Cortex of kidney (tissue), 1 donor: ENCODE measurements at places on chromosomes 6 and 20.

GRCh38 chr6:13248584-13248985, 79.8 kb downstream of the TBC1D7 start:
- no peak for DNase-seq

DNA sequence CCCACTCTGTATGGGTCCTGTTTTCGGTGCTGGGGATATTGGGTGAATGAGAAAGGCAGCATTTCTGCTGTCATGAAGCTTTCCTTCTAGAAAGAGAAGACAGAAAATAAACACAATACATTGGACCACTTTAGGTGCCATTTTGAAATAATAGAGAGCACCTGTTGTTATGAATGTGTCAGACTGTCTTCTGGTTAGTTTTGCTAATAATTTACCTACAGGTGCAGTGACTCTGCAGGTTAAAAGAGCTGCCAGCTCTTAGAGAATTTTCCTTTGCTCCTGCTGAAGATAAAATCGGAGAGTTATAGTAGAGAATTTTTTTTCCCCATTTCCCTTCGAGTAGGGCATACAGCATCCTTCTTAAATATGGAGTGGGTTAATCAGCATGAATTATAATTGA, 21.9 kb upstream of the GCLC start:
- DNase-seq = no peak

DNA sequence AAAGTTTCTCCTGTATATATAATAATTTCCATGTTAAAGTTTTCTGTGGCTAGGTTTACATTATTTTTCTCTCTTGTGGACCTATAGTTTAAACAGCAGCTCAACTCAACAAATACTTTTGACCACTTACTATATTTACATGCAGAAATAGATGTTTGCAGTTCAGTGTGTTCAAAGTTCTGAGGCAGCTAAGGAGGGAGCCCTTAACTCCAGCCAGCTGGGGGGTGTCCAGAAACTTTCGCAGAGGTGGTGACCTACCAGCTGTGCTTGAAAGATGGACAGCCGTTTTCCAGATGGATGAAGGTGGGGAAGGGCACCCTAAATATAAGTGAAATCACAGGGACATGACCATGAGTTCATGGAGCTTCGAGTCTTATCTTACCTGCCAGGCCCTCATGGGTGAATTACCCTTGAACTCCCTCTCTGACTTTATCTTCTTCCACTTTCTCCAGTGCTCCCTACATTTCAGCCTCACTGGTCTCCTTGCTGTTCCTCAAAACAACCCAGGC, 33.4 kb downstream of the DHX35 start:
- no peak for DNase-seq

DNA sequence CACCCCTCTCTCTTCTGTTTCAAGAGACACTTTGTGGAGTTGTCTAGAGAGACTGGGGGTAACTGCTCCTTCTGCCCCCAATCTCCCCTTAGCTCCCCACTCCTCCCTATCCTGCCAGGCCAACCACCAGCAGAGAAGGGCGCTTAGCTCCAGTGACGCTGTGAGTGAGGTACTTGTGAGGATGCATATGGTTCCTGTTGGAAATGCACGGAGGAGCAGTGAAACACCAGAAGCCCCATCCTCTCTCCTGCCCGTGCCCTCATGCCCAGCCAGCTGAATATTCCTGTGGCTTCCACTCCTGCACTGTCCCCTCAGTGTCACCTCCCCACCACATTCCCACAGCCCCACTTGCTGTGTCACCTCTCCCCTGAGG, 11.9 kb downstream of the NT5E start:
- DNase-seq = no peak

- no peak for DNase-seq
These were observed 6.3 kb downstream of the OSER1 start for GRCh38 chr20:44204156-44204831.

DNA sequence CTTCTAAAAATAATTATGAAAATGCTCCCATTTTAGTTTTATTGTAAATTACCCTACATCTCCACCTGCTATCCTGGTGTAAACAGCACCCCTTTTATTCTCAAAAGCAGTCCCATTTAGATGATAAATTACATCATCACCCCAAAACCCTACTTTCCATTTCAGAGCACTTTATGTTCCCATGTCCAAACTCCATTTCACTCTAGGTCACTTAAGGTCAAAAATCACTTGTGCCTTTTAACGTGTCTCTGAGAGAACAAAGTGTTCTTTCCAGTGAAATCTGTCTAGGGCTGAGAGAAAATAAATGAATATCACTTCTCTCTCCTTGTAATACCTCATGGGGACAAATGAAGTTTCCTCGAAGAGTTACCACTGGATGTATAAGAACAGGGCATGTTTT, 157.3 kb downstream of the INSM1 start:
- DNase-seq = no peak

DNA sequence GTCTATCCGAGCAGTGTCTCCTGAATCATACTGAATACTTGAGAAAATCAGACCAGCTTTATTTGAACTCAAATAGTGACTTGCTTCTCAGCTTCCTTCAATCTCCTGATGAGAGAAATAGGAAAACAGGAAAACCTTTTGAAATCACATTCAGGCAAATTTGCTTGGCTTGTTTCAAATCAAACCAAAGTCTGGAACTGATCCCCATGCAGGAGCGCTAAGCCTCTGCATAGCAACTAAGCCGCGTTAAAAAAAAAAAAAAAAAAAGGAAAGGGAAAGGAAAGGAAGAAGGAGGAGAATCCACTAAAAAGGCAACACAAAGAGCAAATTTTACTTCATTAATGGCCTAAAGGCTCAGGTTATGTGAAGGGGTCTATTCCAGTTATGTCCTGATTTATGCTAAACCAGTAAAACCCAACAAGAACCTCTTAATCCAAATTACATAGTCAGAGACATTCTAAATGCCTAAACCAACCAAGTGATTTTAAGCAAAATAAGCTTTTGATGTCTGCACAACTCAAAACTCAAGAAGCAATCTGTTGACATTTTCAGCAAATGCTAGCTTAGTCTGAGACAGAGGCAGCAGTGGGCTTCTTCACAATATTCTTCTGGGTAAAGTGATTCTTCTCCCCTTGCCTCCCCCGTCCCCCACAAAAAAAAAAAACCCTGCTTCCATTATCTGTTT, 112.5 kb downstream of the SOBP start:
- DNase-seq = no peak

DNA sequence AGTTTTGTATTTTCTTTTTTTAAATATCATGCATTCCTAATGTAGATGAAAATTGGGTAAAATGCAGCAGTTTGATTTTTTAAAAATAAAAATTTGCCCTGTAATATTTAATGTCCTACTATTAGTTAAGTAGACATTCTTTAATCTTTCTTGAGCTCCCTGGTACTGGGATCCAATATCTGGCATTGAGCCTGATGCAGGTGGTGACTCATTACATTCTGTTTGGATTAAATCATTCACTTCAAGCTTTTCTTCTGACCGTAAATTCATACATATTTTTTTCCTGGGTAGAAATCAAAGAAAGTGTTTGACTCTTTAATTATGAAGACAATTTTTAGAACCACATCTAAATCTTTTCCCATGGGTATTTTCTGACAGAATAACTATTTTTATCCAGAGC, 768.8 kb upstream of the SLC35B3 start:
- no peak for DNase-seq

DNA sequence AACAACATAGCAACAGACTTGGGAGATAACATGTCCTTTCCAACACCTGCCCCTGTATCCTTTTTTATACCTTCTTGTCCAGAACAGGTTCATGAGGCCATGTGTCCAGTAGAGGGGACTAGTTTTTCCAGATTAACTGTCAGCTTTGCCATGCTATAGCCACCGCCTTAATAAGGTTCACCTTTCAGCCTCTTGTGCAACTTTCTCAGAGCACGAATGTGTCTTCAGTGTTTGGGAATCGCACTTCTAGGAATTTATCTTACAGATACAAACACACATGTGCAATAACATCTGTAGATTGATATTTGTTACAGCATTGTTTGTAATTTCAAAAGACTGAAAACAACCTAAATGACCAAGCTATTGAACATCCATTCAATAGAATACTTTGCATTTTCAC, 21.4 kb downstream of the NCR2 start:
- DNase-seq = no peak

DNA sequence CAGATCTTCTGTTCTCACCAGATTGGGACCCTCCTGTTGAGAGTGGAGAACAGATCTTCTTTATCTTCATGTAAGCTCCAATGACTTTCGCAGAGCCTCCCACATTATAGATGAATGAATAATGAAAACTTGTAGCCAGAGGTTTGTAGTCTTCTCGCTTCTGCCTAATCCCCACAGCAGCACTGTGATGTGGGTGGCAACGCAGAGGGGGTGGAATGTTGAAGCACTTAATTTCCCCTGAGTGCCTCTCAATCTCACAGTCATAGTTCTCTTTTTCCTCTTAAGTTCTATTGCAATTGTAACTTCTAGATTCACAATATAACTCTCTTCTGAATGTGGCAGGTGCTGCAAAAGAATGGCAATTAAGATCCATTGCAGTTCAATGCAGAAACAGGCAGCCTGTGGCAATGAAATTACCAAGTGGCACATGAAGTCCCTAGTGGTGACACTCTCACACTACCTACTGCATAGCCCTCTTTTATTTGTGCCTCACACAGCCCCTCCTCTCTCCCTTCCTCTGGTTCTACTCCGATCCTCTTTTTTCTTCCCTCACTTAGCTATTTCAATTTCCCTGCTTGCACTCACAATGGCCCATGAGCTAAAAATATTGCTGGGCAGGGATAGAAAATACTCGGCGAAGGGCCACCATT, 281.9 kb downstream of the UBE3D start:
- DNase-seq = no peak

DNA sequence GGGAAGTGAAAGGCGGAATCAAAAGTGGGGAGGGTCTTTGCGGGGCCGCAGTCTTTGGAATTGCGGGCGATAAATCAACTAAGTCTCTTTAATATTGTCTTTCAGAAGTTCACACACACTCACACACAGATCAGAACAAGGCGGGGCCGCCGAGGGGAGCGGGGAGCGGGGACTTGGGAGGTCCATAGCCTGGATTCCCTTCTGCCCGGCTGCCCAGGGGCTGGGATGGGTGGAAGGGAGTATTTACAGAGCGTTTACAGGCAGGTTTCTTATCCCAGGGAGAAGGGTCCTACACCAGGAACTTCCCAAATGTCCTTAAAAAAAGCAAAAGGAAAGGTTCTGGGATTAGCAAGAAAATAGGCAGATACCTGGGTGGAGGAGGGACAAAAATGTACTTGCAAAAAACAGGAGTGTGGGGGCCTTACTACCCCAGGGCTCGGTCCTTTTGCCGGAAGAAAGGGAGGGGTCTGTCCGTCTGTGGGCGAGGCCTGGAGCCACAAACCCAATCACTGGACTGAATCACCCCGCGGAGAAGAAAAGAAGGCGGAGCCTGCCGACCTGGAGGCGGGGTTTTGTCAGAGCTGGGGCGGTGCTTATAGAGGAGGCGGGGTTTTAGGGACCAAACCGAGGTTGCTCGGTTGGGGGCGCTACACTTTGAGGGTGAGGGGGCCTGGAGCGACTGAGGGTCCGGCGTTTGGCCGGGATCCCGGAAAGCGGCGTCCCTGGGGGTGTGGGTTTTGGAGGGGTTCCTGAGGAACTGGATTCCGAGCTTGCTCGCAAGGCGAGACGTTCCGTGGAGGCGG, 3.2 kb downstream of the PRRT1 start:
- DNase-seq = no peak

GRCh38 chr20:50815162-50815989, 20.5 kb downstream of the BCAS4 start:
- no peak for DNase-seq

- DNase-seq = no peak
These were observed 1.6 kb downstream of the FOXP4 start for GRCh38 chr6:41547799-41548097.

DNA sequence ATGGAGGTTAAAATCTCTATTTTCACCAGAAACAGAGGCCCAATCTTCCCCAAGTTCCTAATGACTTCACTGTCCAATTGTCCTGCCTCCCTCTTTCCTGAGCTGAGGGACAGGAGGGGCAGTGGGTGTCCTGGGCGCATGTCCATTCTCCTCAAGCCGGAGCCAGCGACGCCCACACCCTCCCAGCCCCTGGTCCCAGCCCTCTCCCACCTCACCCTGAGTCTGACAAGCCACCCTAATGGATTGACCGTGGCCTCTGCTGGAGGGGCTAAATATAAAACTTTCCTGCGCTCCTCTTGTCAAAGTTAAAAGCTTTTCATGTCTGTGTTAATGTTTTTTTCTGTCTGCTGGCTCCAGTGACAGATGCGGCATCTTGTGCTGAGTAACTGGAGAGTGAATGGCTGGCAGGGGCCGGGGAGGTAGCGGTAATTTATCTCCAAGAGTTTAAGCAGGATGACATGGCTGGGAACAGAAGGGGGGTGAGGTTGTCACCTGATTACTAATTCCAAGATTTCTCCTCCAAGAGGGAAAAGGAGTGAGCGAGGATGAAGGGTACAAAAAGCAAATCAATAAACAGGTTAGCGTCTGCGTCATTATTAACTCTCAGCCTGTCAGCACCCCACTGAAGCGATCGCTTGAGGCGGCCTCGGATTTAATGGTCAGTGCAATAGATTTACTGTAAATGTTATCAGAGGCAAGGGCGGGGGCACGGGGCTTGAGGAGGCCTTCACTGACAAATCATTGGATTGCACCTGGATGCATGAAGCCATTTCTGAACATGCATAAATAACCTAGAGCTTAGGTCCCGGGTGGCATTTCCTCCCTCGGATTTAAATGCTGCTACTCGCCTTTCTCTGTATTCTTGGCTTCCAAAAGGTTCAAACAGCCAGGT, 118.1 kb upstream of the MAFB start:
- DNase-seq = no peak

- DNase-seq = no peak
These were observed 20.8 kb downstream of the DAAM2 start for GRCh38 chr6:39812853-39813533.

DNA sequence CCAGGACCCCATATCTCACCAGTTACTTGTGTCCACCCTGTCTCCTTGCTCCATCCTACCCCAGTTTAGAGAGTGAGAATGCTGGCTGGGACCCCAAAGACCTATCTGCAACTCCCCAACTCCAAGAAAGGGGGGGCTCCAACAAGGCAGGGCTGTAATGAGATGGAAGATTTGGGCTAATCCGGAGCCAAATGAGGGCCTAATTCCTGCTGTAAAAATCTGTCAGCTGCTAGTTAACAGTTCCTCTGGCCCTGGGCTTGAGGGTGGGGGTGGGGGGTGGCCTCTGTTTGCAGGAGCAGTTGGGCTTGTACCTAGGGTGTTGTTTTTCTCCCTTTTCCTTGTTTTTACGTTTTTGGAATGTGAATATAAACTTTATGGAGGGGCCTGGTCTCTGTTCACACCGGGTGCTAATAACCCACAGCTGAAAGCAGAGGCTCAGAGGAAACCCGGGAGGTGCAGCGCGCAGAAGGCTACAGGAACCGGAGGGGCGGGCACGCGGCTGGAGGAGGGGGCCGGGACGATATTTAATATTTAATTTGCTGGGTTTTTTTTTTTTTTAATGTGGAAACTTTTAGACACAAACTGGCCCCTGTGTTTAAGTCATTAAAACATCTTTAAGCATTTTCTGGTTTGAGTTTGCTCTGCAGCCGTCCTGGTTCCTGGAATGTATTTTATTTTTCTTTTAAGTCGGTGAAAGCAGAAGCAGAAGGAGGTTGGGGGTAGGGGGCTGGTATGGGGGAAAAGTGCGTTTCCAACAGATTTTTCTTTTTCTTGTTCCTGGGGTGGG, 70.7 kb downstream of the NCR2 start:
- DNase-seq = no peak
